ENCODE measurements at places on chromosomes 12 and 14.

GRCh38 chr12:43158126-43158525 is 393.9 kb downstream of the ADAMTS20 start:
- H3K4me1 ChIP-seq = no peaks in the 10 kb centered on the region
- no peak overlapping the region for H3K27ac ChIP-seq
- H3K4me3 ChIP-seq = no peak overlapping the region
- no peaks in the 10 kb centered on the region for H3K36me3 ChIP-seq

DNA sequence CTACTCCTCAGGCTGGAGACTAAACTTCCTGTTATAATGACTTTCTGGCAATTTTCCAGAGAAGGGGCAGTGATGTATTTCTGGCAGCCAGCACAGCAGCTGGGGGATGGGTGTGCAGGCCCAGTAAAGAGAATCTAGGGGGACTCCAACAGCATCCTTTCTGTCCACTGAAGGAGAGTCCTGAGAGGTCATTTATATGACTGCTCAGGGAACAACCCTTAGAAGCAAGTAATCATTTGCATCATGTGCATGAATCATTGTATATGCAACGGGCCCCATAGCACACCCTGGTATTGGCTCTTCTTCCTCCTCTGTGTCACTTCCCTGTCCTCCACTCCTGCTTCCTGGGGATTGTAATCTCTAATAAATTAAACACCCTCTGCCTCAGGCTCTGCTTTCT is 493.8 kb downstream of the RPS29 start:
- no peaks in the 10 kb centered on the region for H3K4me1 ChIP-seq
- H3K36me3 ChIP-seq = no peaks in the 10 kb centered on the region
- no peak for DNase-seq
- H3K4me3 ChIP-seq = no peak overlapping the region
- H3K27me3 ChIP-seq = no peaks in the 10 kb centered on the region

GRCh38 chr12:1916371-1917171 is 1.9 kb downstream of the CACNA2D4 start:
- H3K27me3 ChIP-seq = peaks cover 6% of the 10 kb centered on the region
- H3K4me1 ChIP-seq = peaks cover 16% of the 10 kb centered on the region
- H3K27ac ChIP-seq = peak overlapping the region; percentile 69
- H3K4me3 ChIP-seq = peak overlapping the region; percentile 40
- no peak for DNase-seq

- peak overlapping the region; percentile 1 for H3K4me3 ChIP-seq
- H3K4me1 ChIP-seq = peaks cover 63% of the 10 kb centered on the region
- no peaks in the 10 kb centered on the region for H3K36me3 ChIP-seq
- peak overlapping the region; percentile 97 for H3K27ac ChIP-seq
Observed at GRCh38 chr14:98181241-98181640, 1090.8 kb downstream of the BCL11B start.

- H3K36me3 ChIP-seq = peaks cover 4% of the 10 kb centered on the region
- H3K27me3 ChIP-seq = no peaks in the 10 kb centered on the region
- no peak for DNase-seq
- H3K4me1 ChIP-seq = peaks cover 39% of the 10 kb centered on the region
Observed at GRCh38 chr12:55829967-55830600, 697 bp upstream of the DNAJC14 start.

GRCh38 chr14:73870525-73871235 is 16.0 kb upstream of the ZNF410 start:
- H3K27me3 ChIP-seq = no peaks in the 10 kb centered on the region
- H3K4me3 ChIP-seq = no peak overlapping the region
- H3K36me3 ChIP-seq = no peaks in the 10 kb centered on the region
- no peaks in the 10 kb centered on the region for H3K4me1 ChIP-seq

- H3K4me3 ChIP-seq = no peak overlapping the region
- H3K36me3 ChIP-seq = peaks cover 20% of the 10 kb centered on the region
- DNase-seq = no peak
- no peaks in the 10 kb centered on the region for H3K4me1 ChIP-seq
Observed at GRCh38 chr14:39548358-39548757, 116.1 kb upstream of the FBXO33 start.

GRCh38 chr12:7555752-7556151 is 52.2 kb upstream of the CD163 start:
- peaks cover 4% of the 10 kb centered on the region for H3K4me1 ChIP-seq
- no peak for DNase-seq
- no peak overlapping the region for H3K27ac ChIP-seq
- H3K36me3 ChIP-seq = peaks cover 15% of the 10 kb centered on the region
- peaks cover 38% of the 10 kb centered on the region for H3K27me3 ChIP-seq

DNA sequence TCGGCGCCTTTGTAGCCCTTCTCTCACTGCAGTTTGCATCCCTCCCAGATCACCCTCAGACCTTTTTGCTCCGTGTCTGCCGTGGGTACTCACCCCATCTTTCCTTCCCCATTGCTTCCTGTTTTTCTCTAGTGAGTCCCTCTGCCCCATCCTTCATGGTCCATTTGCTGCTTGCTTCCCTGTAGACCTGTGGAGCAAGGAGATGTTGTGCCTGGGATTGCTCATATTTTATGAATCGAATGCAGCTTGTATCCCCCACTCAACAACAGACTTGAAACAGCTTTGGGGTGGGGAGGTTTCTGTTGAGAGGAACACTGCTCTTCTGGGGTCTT is 661 bp downstream of the DENR start:
- no peak for DNase-seq
- H3K4me3 ChIP-seq = peak overlapping the region; percentile 94
- no peaks in the 10 kb centered on the region for H3K27me3 ChIP-seq
- H3K4me1 ChIP-seq = peaks cover 44% of the 10 kb centered on the region

DNA sequence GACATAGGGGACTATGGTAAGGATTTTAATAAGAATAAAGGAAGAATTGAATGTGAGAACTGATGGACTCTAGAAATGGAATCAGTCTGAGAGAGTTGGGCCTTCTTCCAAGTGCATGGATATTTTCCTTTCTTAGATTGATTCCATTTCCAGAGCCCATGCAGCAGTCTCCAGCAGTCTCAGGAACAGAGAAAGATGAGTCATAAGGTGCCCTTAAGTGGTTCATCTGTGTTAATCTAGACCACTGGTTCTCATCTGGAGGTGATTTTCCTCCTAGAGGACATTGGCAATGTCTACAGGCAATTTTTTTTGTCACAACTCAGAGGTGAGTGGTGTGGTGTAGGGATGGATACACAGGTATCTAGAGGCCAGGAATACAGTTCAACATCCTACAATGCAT is 25.9 kb downstream of the TRIM9 start:
- no peak for DNase-seq
- H3K27me3 ChIP-seq = peaks cover 6% of the 10 kb centered on the region

DNA sequence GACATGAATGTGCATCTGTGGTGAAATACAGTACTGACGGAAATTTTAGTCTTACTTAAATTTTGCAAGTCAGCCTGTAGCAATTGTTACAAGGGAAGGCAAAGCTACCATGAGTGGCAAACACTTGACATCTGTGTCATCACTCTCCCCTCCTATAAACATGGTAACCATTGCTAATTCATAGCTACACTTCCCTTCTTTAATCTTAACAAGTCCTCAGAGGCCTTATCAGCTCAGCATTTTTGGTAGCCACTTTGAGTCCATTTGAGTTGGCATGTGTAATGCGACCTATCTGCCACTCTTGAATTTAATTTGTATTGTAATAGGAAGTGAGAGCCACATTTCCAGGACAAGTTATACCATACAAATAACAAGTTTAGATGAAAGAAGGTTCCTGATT is 218.1 kb downstream of the RMST start:
- DNase-seq = no peak
- H3K4me3 ChIP-seq = no peak overlapping the region
- H3K4me1 ChIP-seq = no peaks in the 10 kb centered on the region
- H3K36me3 ChIP-seq = no peaks in the 10 kb centered on the region
- no peaks in the 10 kb centered on the region for H3K27me3 ChIP-seq
- no peak overlapping the region for H3K27ac ChIP-seq

GRCh38 chr12:29728030-29728429 is 55.7 kb downstream of the TMTC1 start:
- no peaks in the 10 kb centered on the region for H3K36me3 ChIP-seq
- no peaks in the 10 kb centered on the region for H3K27me3 ChIP-seq
- no peak overlapping the region for H3K27ac ChIP-seq
- no peaks in the 10 kb centered on the region for H3K4me1 ChIP-seq
- H3K4me3 ChIP-seq = no peak overlapping the region
- DNase-seq = no peak

DNA sequence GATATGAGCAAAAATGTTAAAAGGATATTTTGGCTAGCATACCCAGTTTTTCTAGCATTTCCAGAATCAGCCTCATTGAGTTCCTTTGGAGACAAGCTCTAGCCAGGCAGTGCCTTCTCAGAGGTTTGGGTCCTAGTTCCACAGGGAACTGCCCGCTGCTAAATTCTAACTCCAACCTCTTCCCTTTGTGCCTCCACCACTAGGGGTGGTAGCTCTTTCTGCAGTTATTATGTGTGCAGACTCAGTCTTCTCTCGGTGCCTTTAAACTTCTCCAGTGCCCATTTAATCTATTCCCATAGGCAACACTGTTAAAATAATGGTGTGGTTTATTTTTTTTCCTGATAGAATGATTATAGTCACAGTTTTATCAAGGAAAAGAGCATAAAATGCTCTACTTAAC is 21.5 kb upstream of the SLC25A3 start:
- no peaks in the 10 kb centered on the region for H3K27me3 ChIP-seq
- no peak for DNase-seq
- H3K4me1 ChIP-seq = no peaks in the 10 kb centered on the region
- no peak overlapping the region for H3K4me3 ChIP-seq
- H3K27ac ChIP-seq = no peak overlapping the region

- H3K27me3 ChIP-seq = no peaks in the 10 kb centered on the region
- no peak overlapping the region for H3K4me3 ChIP-seq
- H3K36me3 ChIP-seq = no peaks in the 10 kb centered on the region
- no peak overlapping the region for H3K27ac ChIP-seq
Observed at GRCh38 chr14:38042322-38042721, 165.4 kb upstream of the SSTR1 start.

DNA sequence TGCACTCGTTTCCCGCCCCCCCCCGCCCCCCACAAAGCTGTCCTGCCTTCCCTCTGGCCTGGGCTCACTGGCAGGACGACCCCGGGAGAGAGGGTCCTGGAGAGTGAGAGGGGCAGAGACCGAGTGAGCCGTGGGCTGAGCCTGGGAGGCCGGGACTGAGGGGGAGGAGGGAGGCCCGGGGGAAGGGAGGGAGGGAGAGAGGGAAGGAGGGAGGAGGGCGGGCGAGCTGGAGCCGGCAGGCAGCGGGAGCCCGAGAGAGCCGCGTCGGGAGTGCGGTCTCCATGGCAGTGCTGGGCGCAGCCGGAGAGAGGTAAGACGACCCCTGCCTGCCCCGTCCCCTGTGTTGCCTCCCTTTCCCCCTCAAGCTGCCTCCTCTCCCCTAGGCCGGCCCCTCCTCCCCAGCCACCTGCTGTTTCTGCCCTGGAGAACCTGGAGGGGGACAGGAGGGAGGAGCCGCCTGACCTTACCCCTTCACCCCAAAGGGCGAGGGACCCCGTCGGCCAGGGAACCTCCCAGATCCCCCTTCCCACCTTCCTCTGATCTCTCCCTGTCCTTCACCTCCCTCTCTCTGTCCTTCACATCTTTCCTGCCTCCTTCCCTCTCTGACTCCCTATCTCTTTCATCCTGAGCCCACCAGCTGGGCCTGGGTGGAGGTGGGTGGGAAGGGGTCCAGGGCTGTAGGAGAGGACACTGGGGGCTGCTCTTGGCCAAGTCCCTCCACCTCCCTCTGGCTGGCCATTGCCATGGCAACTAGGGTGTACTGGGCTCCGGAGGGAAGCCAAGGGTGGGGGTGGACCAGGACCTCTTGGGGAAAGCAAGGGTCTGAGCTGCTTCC is at the start of gene GPR162:
Gene GPR162, plus strand, starts transcription at position 231 of the 835 bp plus-strand sequence. CDS start 2,078 bp downstream, outside the sequence.
- DNase-seq = no peak
- H3K36me3 ChIP-seq = no peaks in the 10 kb centered on the region
- peaks cover 52% of the 10 kb centered on the region for H3K27me3 ChIP-seq
- H3K4me3 ChIP-seq = peak within 1 kb of the TSS; percentile 36

DNA sequence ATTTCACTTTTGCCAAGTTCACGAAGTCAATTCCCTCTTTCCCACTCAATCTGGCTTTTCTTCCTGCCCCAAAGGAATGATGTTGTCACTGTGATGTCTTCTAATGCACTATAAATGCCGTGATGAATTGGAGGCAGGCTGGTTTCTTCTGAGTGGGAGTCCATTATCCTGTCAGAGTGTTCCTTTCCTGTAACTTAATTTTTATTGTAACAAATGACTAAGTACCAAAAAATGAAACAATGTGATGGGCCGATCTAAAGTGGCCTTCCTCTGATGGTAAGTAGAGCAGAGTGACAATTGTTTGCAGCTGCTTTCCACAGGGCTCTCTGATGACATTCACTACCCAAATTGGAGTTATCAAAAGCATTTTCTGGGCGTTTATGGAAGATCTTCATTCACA is 22.2 kb downstream of the TMEM30B start:
- peaks cover 17% of the 10 kb centered on the region for H3K27me3 ChIP-seq
- no peaks in the 10 kb centered on the region for H3K36me3 ChIP-seq
- no peaks in the 10 kb centered on the region for H3K4me1 ChIP-seq
- no peak overlapping the region for H3K27ac ChIP-seq
- H3K4me3 ChIP-seq = no peak overlapping the region

DNA sequence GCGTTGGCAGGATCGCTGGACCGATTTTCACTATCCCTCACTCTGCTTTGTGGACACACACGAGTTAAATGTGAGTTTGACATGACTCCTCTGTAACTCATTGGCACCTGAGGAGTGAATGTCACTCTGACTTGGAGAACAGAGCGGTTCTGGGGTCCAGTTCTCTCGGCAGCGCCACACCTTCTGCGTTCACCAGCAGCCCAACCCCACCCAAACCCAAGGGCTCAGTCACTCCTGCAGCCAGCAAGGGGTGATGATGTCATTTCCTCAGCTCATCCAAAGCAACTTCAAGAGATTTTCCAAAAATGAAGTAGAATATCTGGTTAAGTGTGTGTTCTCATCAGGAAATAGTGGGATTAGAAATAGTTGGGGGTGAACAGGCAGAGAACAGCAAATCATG is 36.3 kb downstream of the ADGRD1 start:
- no peak overlapping the region for H3K27ac ChIP-seq
- no peak overlapping the region for H3K4me3 ChIP-seq
- DNase-seq = peak; percentile 16
- peaks cover 15% of the 10 kb centered on the region for H3K27me3 ChIP-seq
- no peaks in the 10 kb centered on the region for H3K36me3 ChIP-seq

- H3K27ac ChIP-seq = no peak overlapping the region
- peaks cover 27% of the 10 kb centered on the region for H3K27me3 ChIP-seq
- no peak for DNase-seq
- H3K4me3 ChIP-seq = no peak overlapping the region
- no peaks in the 10 kb centered on the region for H3K36me3 ChIP-seq
- no peaks in the 10 kb centered on the region for H3K4me1 ChIP-seq
Observed at GRCh38 chr12:22180705-22181104, 134.7 kb downstream of the CMAS start.

GRCh38 chr12:109670731-109671130 is 42.9 kb upstream of the FAM222A start:
- H3K36me3 ChIP-seq = no peaks in the 10 kb centered on the region
- no peak overlapping the region for H3K27ac ChIP-seq
- H3K27me3 ChIP-seq = peaks cover 10% of the 10 kb centered on the region
- DNase-seq = no peak

GRCh38 chr12:131723532-131723931 is 12.6 kb downstream of the SFSWAP start:
- H3K4me1 ChIP-seq = peaks cover 11% of the 10 kb centered on the region
- peaks cover 17% of the 10 kb centered on the region for H3K36me3 ChIP-seq
- H3K27ac ChIP-seq = no peak overlapping the region
